ENCODE measurements at places on chromosomes 7 and 10. TPM values are rescaled to one million over a fixed set of nuclear protein-coding genes. Genes with fewer than 3 reads are reported as not detected.

The PON3 gene
- total RNA-seq = 1.4 TPM

The ITIH2 gene
- not detected for total RNA-seq

The ZNF789 gene
- total RNA-seq = 5.8 TPM

The BMI1 gene
- total RNA-seq = 37.6 TPM

The IKZF5 gene
- total RNA-seq = 5.8 TPM

The CTNNA3 gene
- under 0.01 TPM for total RNA-seq

The MPP7 gene
- 13.7 TPM for total RNA-seq

The CCDC146 gene
- total RNA-seq = 6.8 TPM

The MEIG1 gene
- not detected for total RNA-seq

Measured in nasal cavity respiratory epithelium epithelial cell of viscerocranial mucosa (primary cell).